ENCODE measurements at places on chromosomes 5 and 9. TPM values are rescaled to one million over a fixed set of nuclear protein-coding genes. Genes with fewer than 3 reads are reported as not detected.

Gene ADRB2
- total RNA-seq = 7.1 TPM

- peaks cover 30% of the 10 kb centered on the region for H3K4me1 ChIP-seq
- no peak overlapping the region for H3K4me3 ChIP-seq
- no peak for DNase-seq
- H3K27ac ChIP-seq = peak overlapping the region; percentile 46
These were observed 120.1 kb upstream of the MYO10 start for GRCh38 chr5:17056141-17056631.

GRCh38 chr9:708551-709432 is 132.7 kb upstream of the DMRT1 start:
- no peak for DNase-seq
- peak overlapping the region; percentile 51 for H3K4me3 ChIP-seq
- H3K4me1 ChIP-seq = peaks cover 25% of the 10 kb centered on the region
- peaks cover 19% of the 10 kb centered on the region for H3K36me3 ChIP-seq

DNA sequence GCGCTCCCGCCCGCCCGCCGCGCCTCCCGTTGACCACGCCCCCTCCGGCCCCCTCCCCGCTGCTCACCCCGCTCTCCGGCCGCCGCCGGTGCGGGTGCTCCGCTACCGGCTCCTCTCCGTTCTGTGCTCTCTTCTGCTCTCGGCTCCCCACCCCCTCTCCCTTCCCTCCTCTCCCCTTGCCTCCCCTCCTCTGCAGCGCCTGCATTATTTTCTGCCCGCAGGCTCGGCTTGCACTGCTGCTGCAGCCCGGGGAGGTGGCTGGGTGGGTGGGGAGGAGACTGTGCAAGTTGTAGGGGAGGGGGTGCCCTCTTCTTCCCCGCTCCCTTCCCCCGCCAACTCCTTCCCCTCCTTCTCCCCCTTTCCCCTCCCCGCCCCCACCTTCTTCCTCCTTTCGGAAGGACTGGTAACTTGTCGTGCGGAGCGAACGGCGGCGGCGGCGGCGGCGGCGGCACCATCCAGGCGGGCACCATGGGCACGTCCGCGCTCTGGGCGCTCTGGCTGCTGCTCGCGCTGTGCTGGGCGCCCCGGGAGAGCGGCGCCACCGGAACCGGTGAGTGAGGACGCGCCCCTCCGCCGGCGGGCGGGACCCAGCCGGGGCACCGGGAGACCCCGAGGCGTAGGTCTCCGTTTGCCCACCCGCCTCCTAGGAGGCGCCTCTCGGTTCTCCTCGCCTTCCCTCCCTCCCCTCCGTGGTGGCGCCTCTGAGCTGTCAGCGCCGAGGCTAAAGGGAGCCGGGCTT is at the start of gene VLDLR:
VLDLR (plus strand) TSS at position 66 of the 739 bp plus-strand sequence; CDS start at position 469, 403 bp downstream.
- peaks cover 23% of the 10 kb centered on the region for H3K4me1 ChIP-seq
- peak within 1 kb of the TSS; percentile 85 for H3K27ac ChIP-seq
- peak within 1 kb of the TSS; percentile 88 for H3K4me3 ChIP-seq

Gene ZNF879
- 5.2 TPM for total RNA-seq

DNA sequence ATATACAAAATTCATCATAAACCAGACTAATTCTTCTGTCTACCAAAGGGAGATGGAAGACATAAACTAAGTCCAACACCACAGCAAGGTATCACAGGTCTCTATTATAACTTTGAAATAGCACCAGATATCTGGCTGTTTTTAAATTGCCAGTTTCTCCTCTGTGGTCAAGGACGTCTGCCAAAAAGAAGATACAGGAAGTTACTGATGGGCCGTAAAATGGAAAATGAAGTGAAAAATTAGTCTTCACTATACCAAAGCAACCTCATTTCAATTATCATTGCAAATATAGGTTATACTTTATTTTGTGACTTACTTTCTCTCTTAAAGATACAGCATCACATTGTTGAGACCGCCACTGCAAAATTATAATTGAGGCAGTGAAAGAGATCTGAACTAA is 225.5 kb downstream of the NDUFS4 start:
- DNase-seq = no peak
- H3K27ac ChIP-seq = no peak overlapping the region
- H3K36me3 ChIP-seq = peaks cover 2% of the 10 kb centered on the region
- peaks cover 13% of the 10 kb centered on the region for H3K27me3 ChIP-seq
- H3K4me1 ChIP-seq = no peaks in the 10 kb centered on the region

Gene AIF1L
- total RNA-seq = 31.1 TPM

DNA sequence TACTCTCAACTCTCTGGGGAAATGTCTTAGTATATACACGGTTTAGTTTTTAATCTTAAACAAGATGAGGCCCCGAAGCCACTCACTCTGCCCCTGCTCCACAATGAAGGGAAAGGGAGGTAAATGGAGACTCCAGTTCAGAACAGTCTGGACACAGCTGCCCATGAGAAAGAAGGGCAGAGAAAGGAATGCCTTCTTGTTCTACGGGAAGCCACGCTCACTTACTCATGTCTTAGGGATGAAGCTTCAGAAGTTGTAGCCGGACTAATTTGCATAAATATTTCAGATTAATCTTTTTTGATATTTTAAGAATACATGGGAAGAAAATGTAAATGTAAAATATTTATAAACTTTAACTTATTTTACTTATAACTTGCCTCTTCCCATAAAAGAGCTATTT is 94.0 kb downstream of the COL23A1 start:
- no peaks in the 10 kb centered on the region for H3K4me1 ChIP-seq
- no peak for DNase-seq
- no peak overlapping the region for H3K27ac ChIP-seq
- no peaks in the 10 kb centered on the region for H3K36me3 ChIP-seq
- no peak overlapping the region for H3K4me3 ChIP-seq
- no peaks in the 10 kb centered on the region for H3K27me3 ChIP-seq

Gene FAM81B
- not detected for total RNA-seq

Gene KIF20A
- total RNA-seq = 16.4 TPM

GRCh38 chr5:101278011-101278687 is 375.1 kb upstream of the ST8SIA4 start:
- no peaks in the 10 kb centered on the region for H3K27me3 ChIP-seq
- H3K27ac ChIP-seq = no peak overlapping the region
- no peaks in the 10 kb centered on the region for H3K4me1 ChIP-seq
- no peak for DNase-seq
- H3K36me3 ChIP-seq = no peaks in the 10 kb centered on the region
- no peak overlapping the region for H3K4me3 ChIP-seq

DNA sequence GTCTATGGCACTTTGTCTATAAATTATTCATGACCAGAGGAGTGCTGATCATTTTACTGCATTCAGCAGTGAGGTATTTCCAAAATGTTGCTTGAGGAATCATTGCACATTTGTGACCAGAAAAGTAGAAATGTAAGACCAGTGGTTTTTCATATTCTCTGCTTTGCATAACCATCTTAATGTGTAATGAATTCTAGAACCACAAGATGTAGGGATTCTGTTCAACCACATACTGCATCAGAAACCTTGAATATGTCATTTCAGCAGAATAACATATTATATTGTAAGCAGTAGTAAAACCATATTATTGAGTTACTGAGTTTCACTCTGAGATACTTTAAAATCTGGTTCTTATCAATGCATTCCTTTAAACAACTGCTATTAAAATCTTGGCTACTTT is 1243.4 kb downstream of the MAT2B start:
- H3K27ac ChIP-seq = no peak overlapping the region
- no peaks in the 10 kb centered on the region for H3K27me3 ChIP-seq
- no peak overlapping the region for H3K4me3 ChIP-seq
- no peaks in the 10 kb centered on the region for H3K36me3 ChIP-seq

DNA sequence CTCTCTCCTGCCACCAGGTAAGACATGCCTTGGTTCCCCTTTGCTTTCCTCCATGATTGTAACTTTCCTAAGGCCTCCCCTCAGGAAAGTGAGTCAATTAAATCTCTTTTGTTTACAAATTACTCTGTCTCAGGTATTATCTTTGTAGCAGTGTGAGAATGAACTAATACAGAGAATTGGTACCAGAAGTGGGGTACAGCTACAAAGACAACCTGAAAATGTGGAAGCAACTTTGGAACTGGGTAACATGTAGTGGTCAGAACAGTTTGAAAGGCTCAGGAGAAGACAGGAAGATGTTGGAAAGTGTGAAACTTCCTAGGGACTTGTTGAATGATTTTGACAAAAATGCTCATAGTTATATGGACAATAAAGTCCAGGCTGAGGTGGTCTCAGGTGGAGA is 97.2 kb downstream of the FAM170A start:
- no peaks in the 10 kb centered on the region for H3K36me3 ChIP-seq
- H3K4me1 ChIP-seq = no peaks in the 10 kb centered on the region
- no peak for DNase-seq
- peaks cover 3% of the 10 kb centered on the region for H3K27me3 ChIP-seq
- H3K27ac ChIP-seq = no peak overlapping the region

GRCh38 chr9:127524373-127524772 is 73.1 kb downstream of the LRSAM1 start:
- H3K4me3 ChIP-seq = no peak overlapping the region
- no peak for DNase-seq
- no peaks in the 10 kb centered on the region for H3K27me3 ChIP-seq
- peaks cover 41% of the 10 kb centered on the region for H3K36me3 ChIP-seq

Gene ARAP3
- total RNA-seq = 2.0 TPM

Gene RLN1
- not detected for total RNA-seq

Gene ROPN1L
- total RNA-seq = not detected

GRCh38 chr9:119556129-119556875 is 187.1 kb upstream of the BRINP1 start:
- peak; percentile 90 for DNase-seq
- H3K4me3 ChIP-seq = peak overlapping the region; percentile 71
- H3K27ac ChIP-seq = no peak overlapping the region
- peaks cover 3% of the 10 kb centered on the region for H3K4me1 ChIP-seq
- H3K36me3 ChIP-seq = no peaks in the 10 kb centered on the region

DNA sequence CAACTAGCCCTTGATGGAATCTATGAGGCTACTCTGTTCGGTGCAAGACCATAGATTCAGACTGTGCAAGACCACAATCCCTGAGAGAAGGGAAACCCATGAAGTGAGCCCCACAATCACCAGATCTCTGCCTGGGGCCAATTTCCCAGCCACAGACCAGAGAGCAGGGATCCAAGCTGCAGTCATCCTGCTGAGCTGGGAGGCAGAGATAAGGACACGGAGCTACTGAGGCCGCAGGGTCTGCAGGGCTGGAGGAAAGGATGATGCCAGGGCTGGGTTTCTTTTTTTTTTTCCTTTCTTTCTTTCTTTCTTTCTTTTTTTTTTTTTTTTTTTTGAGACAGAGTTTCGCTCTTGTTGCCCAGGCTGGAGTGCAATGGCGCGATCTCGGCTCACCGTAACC is 47.7 kb upstream of the FUBP3 start:
- no peak for DNase-seq
- no peak overlapping the region for H3K27ac ChIP-seq
- H3K36me3 ChIP-seq = no peaks in the 10 kb centered on the region
- H3K4me1 ChIP-seq = no peaks in the 10 kb centered on the region
- H3K27me3 ChIP-seq = peaks cover 49% of the 10 kb centered on the region
- H3K4me3 ChIP-seq = no peak overlapping the region

- H3K27ac ChIP-seq = no peak overlapping the region
- H3K4me1 ChIP-seq = no peaks in the 10 kb centered on the region
- peaks cover 33% of the 10 kb centered on the region for H3K27me3 ChIP-seq
- H3K36me3 ChIP-seq = no peaks in the 10 kb centered on the region
These were observed 18.2 kb upstream of the STK32A start for GRCh38 chr5:147216552-147217154.
